ENCODE measurements at places on chromosomes 16 and 17. TPM values are rescaled to one million over a fixed set of nuclear protein-coding genes. Genes with fewer than 3 reads are reported as not detected.

The SLFN14 gene
- total RNA-seq: not detected

The B3GNT9 gene
- total RNA-seq: 12.2 TPM

The PRR29 gene
- not detected for total RNA-seq

The MIEF2 gene
- total RNA-seq: 20.2 TPM

The SLC6A2 gene
- total RNA-seq: not detected

The PSMC5 gene
- 59.3 TPM for total RNA-seq

The CDH5 gene
- total RNA-seq: 47.4 TPM

The OSGIN1 gene
- 6.5 TPM for total RNA-seq

The CCL3 gene
- 2.0 TPM for total RNA-seq

The CD300E gene
- total RNA-seq: 1.0 TPM

The CA5A gene
- total RNA-seq: not detected

The TBC1D3I gene
- not detected for total RNA-seq

The KCNJ18 gene
- not detected for total RNA-seq

The TRIM47 gene
- total RNA-seq: 24.8 TPM

The CCL16 gene
- not detected for total RNA-seq

The ADAD2 gene
- total RNA-seq: not detected

The MAFG gene
- 26.5 TPM for total RNA-seq

The MRM1 gene
- 3.7 TPM for total RNA-seq

The FBXW10 gene
- total RNA-seq: not detected

The DPEP1 gene
- total RNA-seq: not detected

The MFAP4 gene
- 78.5 TPM for total RNA-seq

The ZNF768 gene
- total RNA-seq: 41.1 TPM

The DPEP2 gene
- total RNA-seq: 0.85 TPM

The SMIM36 gene
- total RNA-seq: not detected

The TOM1L1 gene
- total RNA-seq: 18.2 TPM

The PLCD3 gene
- 102 TPM for total RNA-seq

The KRTAP9-8 gene
- total RNA-seq: not detected

The MPV17L gene
- 10.8 TPM for total RNA-seq

The CIBAR2 gene
- not detected for total RNA-seq

The ZNF629 gene
- 22.9 TPM for total RNA-seq

The C17orf50 gene
- total RNA-seq: not detected

The ABCA10 gene
- 1.3 TPM for total RNA-seq

The HSPB9 gene
- total RNA-seq: not detected

The SMARCD2 gene
- total RNA-seq: 30.4 TPM

The HOXB1 gene
- total RNA-seq: not detected

The OTOP2 gene
- not detected for total RNA-seq

The ST6GALNAC1 gene
- 2.4 TPM for total RNA-seq

Data from right atrium auricular region (tissue), 2 donors.